ENCODE measurements at places on chromosomes 6 and 20.

DNA sequence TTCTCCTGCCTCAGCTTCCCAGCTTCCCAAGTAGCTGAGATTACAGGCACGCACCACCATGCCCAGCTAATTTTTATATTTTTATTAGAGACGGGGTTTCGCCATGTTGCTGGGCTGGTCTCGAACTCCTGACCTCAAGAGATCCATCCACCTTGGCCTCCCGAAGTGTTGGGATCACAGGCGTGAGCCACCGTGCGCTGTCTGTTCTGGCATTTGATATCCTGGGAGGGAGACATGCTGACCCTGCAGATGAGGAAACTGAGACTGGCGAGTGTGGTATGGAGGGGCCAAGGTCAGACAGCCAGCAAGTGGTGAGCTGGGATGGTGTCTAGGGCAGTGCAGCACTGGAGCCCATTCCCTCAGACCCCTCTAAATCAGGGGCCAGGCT is 44.6 kb downstream of the SRC start:
- H3K4me3 ChIP-seq: no peak overlapping the region
- no peak for DNase-seq
- H3K27ac ChIP-seq: no peak overlapping the region
- H3K36me3 ChIP-seq: no peaks in the 10 kb centered on the region
- H3K4me1 ChIP-seq: peaks cover 13% of the 10 kb centered on the region

DNA sequence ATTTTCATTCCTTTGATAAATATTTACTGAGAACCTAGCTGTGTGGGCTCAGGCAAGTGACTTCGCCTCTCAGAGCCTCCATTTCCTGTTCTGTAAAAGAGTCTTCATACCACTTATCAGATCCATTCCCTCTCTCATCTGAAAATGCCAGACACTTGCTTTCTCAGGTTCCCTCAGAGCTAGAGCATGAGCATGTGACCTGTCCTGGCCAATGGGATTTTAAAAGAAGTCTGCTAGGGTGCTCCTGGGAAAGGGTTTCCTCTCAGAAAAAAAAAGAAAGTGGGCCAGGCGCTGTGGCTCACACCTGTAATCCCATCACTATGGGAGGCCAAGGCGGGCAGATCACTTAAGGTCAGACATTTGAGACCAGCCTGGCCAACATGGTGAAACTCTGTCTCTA is 5.3 kb downstream of the KCNB1 start:
- no peaks in the 10 kb centered on the region for H3K4me1 ChIP-seq
- no peak for DNase-seq
- no peak overlapping the region for H3K27ac ChIP-seq

GRCh38 chr6:142463988-142464387 is 162.2 kb downstream of the ADGRG6 start:
- H3K4me3 ChIP-seq: no peak overlapping the region
- no peaks in the 10 kb centered on the region for H3K4me1 ChIP-seq
- DNase-seq: no peak
- H3K36me3 ChIP-seq: no peaks in the 10 kb centered on the region
- H3K27me3 ChIP-seq: no peaks in the 10 kb centered on the region

GRCh38 chr6:147586044-147586443 is 77.6 kb downstream of the SAMD5 start:
- H3K27me3 ChIP-seq: no peaks in the 10 kb centered on the region
- no peaks in the 10 kb centered on the region for H3K4me1 ChIP-seq
- no peak overlapping the region for H3K4me3 ChIP-seq
- DNase-seq: no peak
- H3K27ac ChIP-seq: no peak overlapping the region
- H3K36me3 ChIP-seq: peaks cover 3% of the 10 kb centered on the region

GRCh38 chr20:1895674-1896483 is 672 bp downstream of the SIRPA start:
- peak overlapping the region; percentile 90 for H3K4me3 ChIP-seq
- H3K4me1 ChIP-seq: peaks cover 26% of the 10 kb centered on the region
- peak overlapping the region; percentile 56 for H3K27ac ChIP-seq
- DNase-seq: no peak
- H3K27me3 ChIP-seq: peaks cover 41% of the 10 kb centered on the region

GRCh38 chr6:56593801-56594318 is 48.8 kb downstream of the DST start:
- no peak for DNase-seq
- no peak overlapping the region for H3K27ac ChIP-seq
- no peaks in the 10 kb centered on the region for H3K4me1 ChIP-seq
- H3K27me3 ChIP-seq: no peaks in the 10 kb centered on the region
- peaks cover 18% of the 10 kb centered on the region for H3K36me3 ChIP-seq

GRCh38 chr6:17397764-17398194 is 4.4 kb downstream of the CAP2 start:
- DNase-seq: no peak
- H3K27me3 ChIP-seq: no peaks in the 10 kb centered on the region
- H3K4me1 ChIP-seq: peaks cover 18% of the 10 kb centered on the region
- H3K4me3 ChIP-seq: no peak overlapping the region
- H3K36me3 ChIP-seq: peaks cover 16% of the 10 kb centered on the region

DNA sequence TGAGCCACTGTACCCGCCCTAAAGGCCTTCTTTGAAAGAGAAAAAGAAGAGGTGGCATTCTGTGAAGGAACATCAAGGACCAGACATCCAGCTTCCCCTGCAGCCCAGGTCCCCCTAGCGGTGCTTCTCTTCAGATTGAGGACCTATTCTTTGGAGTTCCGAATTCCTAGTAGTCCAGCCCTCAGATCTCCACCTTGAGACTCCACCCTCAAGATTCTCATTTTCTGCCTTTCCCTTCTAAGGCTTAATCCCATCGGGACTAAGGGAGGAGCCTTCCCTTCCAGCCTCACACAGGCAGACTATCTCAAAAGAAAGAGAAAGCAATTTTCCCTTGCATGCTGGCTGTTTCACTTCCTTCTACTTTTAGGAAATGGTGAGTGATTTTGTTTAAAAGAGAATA is 32.5 kb downstream of the MUC22 start:
- no peak overlapping the region for H3K4me3 ChIP-seq
- DNase-seq: no peak
- peaks cover 23% of the 10 kb centered on the region for H3K27me3 ChIP-seq

- no peak overlapping the region for H3K27ac ChIP-seq
- no peak overlapping the region for H3K4me3 ChIP-seq
- no peaks in the 10 kb centered on the region for H3K27me3 ChIP-seq
- no peak for DNase-seq
These were observed 30.3 kb downstream of the TBPL1 start for GRCh38 chr6:133983099-133983939.

GRCh38 chr20:44028868-44029847 is 114.5 kb downstream of the TOX2 start:
- H3K4me1 ChIP-seq: peaks cover 7% of the 10 kb centered on the region
- peaks cover 50% of the 10 kb centered on the region for H3K27me3 ChIP-seq
- no peak overlapping the region for H3K4me3 ChIP-seq
- no peak overlapping the region for H3K27ac ChIP-seq

DNA sequence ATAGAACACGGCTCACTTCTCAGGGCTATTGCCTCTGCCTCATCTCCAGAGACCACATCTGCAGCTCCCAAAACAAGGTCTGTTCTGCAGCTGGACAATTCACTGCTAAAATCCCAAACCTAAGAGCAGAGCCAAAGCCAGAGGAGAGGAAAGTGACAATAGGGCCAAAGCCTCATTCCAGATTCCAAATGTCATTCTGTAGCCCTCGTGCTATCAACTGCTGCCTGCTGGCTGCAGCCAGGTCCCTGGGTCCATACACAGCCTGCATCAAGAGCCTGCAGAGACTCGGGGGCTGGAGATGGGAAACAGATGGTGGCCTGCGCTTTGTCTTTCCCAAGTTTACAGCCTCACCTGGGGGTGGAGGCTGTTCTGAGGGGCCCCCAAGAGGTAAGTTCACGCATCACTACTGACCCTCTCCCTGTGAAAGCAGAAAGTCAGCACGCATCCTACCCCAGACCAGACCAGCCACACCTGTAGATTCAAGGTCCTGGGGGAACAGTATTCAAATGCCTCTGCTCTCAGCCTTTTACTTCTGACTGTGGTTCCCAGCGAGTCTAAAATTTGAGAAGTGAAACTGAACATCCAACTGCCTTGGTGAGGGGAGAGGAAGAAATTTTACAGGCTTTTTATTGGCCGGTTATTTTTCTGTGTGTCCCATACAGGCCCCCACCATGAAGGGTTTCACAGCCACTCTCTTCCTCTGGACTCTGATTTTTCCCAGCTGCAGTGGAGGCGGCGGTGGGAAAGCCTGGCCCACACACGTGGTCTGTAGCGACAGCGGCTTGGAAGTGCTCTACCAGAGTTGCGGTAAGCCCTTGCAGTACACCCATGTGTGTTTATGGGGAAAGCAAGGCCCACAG is at the start of gene LY86:
TSS of gene LY86 (plus strand) at position 657 of the 860 bp plus-strand sequence. CDS start at position 672, 15 bp downstream.
- DNase-seq: no peak
- no peak within 1 kb of the TSS for H3K4me3 ChIP-seq
- peaks cover 4% of the 10 kb centered on the region for H3K27me3 ChIP-seq
- H3K4me1 ChIP-seq: peaks cover 10% of the 10 kb centered on the region
- H3K36me3 ChIP-seq: no peaks in the 10 kb centered on the region
- no peak within 1 kb of the TSS for H3K27ac ChIP-seq

DNA sequence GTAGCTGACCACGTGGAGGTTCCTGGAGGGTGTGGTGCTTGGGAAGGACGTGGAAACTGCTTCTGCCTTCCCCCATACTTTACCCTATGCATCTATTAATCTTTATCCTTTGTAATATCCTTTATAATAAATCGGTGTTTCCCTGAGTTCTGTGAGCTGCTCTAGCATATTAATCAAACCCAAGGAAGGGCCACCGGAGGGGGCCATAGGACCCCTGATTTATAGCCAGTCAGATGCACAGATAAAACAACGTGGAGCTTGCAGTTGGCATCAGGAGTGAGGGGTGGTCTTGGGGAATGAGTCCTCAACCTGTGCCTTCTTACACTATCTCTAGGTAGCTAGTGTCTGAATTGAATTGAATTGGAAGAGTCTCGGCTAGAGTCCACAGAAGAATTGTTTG is 36.5 kb upstream of the TFAP2A start:
- DNase-seq: no peak
- H3K4me1 ChIP-seq: no peaks in the 10 kb centered on the region
- H3K27me3 ChIP-seq: no peaks in the 10 kb centered on the region
- H3K27ac ChIP-seq: no peak overlapping the region
- H3K36me3 ChIP-seq: no peaks in the 10 kb centered on the region

DNA sequence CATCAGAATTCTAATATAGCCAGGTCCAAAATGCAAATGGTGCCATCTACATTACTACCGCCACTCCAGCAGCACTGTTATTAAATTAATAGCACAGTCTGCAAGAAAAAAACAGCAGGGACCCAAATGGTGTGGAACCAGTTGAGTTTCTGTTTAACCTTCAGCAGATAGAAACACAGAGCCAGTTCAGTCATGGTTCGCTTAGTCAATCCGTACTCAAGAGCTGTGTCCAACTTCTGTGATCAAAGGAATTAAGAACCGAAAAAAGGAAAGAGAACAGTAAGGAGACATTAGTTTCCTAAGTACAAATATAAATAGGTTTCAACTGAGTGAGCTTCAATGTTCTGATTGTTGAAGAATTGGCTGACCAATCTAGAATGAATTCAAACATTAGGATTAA is 107.7 kb downstream of the TRDN start:
- no peak overlapping the region for H3K27ac ChIP-seq
- H3K36me3 ChIP-seq: no peaks in the 10 kb centered on the region
- H3K4me1 ChIP-seq: no peaks in the 10 kb centered on the region
- no peaks in the 10 kb centered on the region for H3K27me3 ChIP-seq
- H3K4me3 ChIP-seq: no peak overlapping the region
- DNase-seq: no peak

GRCh38 chr6:25971187-25971821 is 8.7 kb downstream of the TRIM38 start:
- peak overlapping the region; percentile 27 for H3K4me3 ChIP-seq
- H3K4me1 ChIP-seq: peaks cover 15% of the 10 kb centered on the region
- H3K27ac ChIP-seq: peak overlapping the region; percentile 97
- H3K27me3 ChIP-seq: no peaks in the 10 kb centered on the region

- DNase-seq: no peak
- peaks cover 6% of the 10 kb centered on the region for H3K4me1 ChIP-seq
- peak overlapping the region; percentile 60 for H3K4me3 ChIP-seq
- no peaks in the 10 kb centered on the region for H3K36me3 ChIP-seq
- peaks cover 82% of the 10 kb centered on the region for H3K27me3 ChIP-seq
- no peak overlapping the region for H3K27ac ChIP-seq
These were observed 13.0 kb downstream of the POU3F2 start for GRCh38 chr6:98847416-98847778.

- DNase-seq: no peak
- no peaks in the 10 kb centered on the region for H3K27me3 ChIP-seq
- H3K36me3 ChIP-seq: no peaks in the 10 kb centered on the region
- no peaks in the 10 kb centered on the region for H3K4me1 ChIP-seq
- H3K27ac ChIP-seq: no peak overlapping the region
- H3K4me3 ChIP-seq: no peak overlapping the region
These were observed 12.7 kb upstream of the ZBTB46 start for GRCh38 chr20:63843778-63844177.

DNA sequence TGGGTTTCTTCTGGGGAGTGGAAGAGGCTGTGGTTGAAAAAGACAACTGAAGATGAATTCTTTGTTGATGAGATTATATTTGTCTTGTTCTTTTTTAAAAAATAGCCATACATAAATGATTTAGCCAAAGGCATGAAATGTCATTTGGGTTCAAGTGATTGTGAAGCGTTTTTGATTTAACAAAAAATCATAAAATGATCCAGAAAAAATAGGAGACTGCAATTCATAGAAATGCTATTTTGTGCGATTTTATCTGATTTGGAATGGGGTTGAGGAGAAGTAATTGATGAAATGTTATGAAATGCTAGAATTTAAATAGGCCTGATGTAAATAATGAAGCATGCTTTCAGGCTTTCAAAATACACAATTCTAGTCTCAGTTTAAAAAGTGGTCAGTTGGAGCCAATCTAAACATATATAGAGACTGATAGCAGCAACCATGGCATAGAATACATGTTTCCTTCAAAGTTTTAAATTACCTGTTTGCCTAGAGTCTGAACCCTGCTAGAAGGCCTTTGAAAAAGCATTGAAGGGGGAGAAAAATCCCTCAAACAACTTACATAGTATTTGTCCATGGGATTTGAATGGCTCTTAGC is 21.8 kb downstream of the PFDN4 start:
- H3K36me3 ChIP-seq: no peaks in the 10 kb centered on the region
- H3K27me3 ChIP-seq: no peaks in the 10 kb centered on the region
- no peak for DNase-seq
- H3K4me1 ChIP-seq: peaks cover 4% of the 10 kb centered on the region
- no peak overlapping the region for H3K4me3 ChIP-seq
- H3K27ac ChIP-seq: no peak overlapping the region
